Activated naive CD4-positive, alpha-beta T cell treated with anti-CD3 and anti-CD28 coated beads for 36 hours (primary cell): ENCODE measurements at places on chromosomes 3 and 15.
A peak's percentile ranks its signal among the peaks of the same experiment; 100 is the strongest.

DNA sequence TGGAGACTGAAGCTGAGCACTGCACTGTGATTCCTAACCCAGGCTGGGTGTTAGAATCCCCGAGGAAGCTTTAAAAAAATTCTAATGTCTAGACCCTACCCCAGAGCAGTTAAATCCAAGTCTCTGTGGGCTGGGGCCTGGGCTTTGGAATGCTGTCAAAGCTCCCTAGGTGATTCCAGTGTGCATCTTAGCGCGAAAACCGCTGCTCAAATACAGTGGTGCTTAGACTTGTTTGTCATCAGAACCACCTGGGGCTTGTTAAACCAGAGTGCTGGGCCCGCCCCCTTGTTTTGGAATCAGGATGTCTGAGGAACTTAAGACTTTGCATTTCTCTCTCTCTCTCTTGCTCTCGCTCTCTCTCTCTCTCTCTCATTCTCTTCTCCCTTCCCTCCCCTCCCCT, 20.7 kb downstream of the RHCG start:
- DNase-seq, result no peak

DNA sequence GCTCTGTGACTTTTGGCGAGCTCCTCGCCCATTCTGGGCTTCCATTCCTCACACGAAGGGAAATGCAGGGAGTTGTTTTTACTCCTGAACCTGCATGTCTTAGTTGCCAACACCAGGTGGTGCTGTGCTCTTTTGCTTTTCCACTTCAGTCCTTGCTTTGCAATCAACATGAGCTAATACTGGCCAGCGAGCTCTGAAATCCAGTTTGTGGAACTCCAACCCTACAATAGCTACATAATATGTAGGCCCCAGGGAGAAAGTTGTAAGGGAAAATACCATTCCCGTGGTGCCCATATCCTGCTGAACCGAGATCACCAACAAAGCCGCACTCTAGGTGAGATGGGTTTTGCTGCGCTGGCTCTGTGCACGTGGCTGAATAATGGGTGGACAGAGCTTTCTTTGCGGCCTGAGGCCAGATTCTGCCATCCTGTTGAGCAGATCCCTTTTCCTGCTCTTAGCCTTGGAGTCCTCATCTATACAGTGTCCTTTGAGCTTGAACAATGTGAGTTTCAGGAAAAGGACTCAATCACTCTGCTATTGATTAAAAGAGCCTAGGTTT, 25.0 kb downstream of the LSM3 start:
- DNase-seq, result peak; percentile 64

GRCh38 chr15:76588811-76589747, 252.5 kb downstream of the ISL2 start:
- DNase-seq, result no peak

- no peak for DNase-seq
Observed at GRCh38 chr15:34654625-34655024, 71.2 kb upstream of the GOLGA8B start.

DNA sequence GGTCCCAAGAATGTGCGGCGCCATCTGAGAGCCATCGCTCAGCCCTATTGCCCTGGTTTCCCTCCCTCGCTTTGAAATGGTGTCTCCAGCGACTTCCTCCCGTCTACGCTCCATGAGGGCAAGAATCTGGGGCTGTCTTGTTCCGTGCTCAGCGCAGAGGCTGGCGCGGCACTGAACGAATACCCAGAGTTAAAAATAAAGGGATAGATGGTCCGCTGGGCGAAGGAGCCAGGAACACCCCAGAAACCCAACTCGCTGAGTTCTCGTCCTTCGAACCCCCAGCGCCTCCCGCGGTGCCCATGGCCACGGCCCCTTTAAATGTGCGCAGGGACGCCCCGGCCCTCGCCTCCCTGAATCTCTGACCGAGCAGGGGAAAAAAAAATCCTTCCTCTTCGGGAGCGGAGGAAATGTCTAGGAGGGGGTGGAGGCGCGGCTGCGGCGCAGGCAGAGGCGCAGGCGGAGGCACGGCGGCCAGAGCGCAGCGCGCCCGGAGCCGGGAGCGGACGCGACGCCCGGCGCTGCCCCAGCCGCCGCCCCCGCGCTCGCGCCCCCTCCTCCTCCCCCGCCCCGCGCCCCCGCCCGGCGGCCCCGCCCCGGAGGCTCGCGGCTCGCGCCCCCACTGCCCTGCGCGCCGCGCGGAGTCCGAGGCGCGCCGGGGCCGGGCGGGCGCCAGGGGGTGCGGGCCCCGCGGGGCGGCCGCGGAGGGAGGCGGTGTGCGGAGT, 8.5 kb upstream of the FGD5 start:
- no peak for DNase-seq

DNA sequence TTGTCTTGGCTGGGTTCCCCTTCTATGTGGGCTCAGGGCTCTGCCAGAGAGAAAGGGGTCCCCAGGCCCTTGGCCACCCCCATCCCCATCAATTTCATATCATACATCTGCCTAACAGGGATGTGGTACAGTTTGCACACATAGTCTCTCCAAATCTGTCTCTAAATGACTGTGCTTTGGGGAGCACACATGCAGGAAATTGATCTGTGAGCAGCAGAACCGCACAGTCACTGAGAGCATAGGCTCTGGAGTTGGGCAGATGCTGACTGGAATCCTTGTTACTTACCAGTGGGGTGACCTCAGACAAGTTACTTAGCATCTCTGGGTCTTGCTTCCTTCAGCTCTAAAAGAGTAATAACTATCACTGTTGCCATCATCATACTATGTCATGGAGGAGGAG, 273.9 kb downstream of the ABHD5 start:
- DNase-seq, result no peak

GRCh38 chr3:108089579-108089978, 1.3 kb downstream of the CD47 start:
- no peak for DNase-seq

- DNase-seq, result no peak
Observed at GRCh38 chr3:138328341-138328740, 1.3 kb downstream of the NME9 start.

DNA sequence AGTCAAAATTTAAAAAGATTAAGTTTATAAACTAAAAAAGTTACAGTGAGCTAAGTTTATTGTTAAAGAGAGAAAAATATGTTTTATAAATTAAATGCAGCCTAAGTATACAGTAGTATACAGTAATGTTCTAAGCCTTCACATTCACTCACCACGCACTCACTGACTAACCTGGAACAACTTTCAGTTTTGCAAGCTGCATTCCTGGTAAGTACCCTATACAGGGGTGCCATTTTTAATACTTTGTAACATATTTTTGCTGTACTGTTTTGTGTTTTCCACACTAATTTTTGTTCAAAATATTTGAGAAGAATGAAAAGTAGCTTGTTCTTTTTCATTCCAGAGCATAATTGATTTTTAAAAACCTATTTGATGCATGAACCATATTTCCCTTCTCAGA, 524.9 kb downstream of the RBMS3 start:
- no peak for DNase-seq

GRCh38 chr3:105399611-105400010, 32.9 kb downstream of the ALCAM start:
- DNase-seq, result no peak

DNA sequence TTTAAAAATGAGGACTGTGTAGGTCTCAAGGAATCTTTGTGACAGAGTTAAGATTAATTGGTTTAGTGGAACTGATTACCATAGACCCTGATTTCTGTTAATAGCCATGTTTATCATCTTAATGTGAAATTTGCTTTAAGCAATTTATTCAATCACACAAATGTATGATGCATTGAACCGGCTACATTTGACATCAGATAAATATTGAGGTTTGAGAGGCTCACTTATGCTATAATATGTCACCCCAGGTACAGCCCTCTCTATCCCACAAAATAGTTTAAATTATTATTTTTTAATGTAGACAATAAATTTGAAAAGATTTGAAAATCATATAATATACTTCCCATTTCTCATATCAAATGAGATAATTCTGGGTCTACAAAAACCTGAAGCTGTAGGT, 413.3 kb downstream of the NAALADL2 start:
- no peak for DNase-seq

GRCh38 chr3:57939775-57940174, 68.4 kb upstream of the FLNB start:
- DNase-seq, result no peak

GRCh38 chr15:38128921-38129320, 123.7 kb upstream of the SPRED1 start:
- no peak for DNase-seq

DNA sequence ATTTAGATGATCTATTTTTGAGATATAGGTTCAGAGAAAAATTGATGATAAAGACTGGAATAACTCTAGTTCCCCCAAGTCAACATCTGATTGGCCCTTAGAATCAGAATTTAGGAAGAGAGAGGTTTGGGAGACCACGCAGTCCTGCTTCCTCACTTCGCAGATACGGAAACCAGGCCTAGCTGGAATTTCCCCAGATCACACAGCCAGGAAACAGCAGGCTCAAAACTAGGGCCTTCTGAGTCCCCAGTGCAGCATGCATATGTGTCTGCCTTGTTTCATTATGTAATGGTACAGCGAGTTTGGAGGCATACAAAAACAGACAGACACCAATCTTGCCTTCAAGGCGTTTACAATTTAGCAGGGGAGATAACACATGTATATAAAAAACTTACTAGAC, 177.1 kb upstream of the ICE2 start:
- no peak for DNase-seq

- DNase-seq, result peak; percentile 45
Observed at GRCh38 chr3:180036671-180037455, at the start of gene PEX5L. Gene PEX5L (minus strand): TSS chr3:180036937. CDS start chr3:180036599, 338 bp downstream.

DNA sequence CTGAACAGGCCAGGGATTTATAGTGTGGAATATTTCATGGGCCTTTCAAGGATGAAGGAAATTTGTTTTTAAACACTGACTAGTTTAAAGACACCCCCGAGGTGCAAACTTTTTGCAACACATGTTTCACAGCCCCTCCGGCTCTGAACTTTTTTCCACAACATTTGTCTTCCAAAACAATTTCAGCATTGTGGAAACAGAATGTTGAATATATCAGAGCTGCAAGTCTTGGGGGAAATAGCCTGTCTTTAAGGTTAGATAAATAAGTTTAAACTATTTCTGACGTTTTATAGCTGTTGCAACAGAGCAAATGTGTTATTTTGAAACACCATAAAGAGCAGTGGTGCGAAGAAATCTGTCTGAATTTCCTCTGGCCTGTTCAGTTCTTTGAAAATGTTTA, 229.2 kb upstream of the GOLGA6L4 start:
- DNase-seq, result no peak

DNA sequence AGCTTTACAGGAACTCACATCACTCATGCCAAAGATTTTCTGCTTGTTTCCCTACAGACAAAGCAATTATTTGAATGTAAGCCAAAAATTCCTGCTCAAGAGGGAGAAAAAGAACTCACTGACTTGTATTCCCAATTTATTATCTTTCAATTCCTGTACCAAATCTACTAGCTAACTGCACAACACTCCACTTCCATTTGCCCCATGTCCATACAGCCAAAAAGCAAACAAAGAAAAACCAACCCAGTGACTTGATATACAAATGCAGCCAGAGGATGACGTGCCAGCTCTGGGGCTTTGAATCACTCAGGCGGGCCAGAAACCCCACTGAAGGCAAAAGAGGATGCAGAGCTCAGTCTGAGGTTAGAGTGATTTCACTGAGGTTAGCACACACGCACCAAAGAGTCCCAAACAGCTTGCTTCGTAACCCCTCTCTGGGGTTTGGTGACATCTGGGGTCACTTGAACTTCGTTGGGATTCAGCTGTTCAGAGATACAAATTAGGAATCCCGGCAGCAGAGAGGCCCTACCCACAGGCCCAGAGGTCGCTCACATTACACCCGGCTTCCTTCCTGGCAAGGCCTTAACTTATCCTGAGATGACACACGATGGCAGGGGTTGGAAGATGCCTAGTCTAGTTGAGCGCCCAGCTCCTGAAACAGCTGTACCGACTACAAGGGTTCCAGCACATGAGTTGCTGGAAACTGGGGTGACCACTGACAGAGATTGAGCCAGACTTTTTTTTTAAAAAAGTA, 1.6 kb downstream of the RFTN1 start:
- peak; percentile 95 for DNase-seq

DNA sequence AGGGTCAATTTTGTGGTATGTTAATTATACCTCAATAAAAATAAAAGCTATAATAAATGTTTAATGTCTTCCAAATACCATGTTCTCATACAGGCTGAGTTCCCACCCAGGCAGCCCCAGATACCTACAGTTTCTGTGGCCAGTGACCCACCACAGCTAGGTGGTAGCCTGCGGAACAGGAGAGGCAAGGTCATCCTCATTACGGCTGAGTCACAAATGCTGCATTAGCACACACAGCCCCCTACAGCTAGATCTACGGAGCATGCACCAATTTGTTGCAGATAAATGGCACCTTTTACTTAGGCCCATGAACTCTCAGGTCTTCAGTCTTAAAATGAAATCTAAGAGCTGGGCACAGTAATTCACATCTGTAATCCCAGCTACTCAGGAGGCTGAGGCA, 5.1 kb downstream of the SPATA12 start:
- DNase-seq, result no peak
